Posterior cingulate gyrus (tissue), 11 donors: ENCODE measurements at places on chromosomes 1 and 21.

GRCh38 chr1:180029524-180030135 lies 75.0 kb downstream of the CEP350 start:
- DNase-seq = no peak

DNA sequence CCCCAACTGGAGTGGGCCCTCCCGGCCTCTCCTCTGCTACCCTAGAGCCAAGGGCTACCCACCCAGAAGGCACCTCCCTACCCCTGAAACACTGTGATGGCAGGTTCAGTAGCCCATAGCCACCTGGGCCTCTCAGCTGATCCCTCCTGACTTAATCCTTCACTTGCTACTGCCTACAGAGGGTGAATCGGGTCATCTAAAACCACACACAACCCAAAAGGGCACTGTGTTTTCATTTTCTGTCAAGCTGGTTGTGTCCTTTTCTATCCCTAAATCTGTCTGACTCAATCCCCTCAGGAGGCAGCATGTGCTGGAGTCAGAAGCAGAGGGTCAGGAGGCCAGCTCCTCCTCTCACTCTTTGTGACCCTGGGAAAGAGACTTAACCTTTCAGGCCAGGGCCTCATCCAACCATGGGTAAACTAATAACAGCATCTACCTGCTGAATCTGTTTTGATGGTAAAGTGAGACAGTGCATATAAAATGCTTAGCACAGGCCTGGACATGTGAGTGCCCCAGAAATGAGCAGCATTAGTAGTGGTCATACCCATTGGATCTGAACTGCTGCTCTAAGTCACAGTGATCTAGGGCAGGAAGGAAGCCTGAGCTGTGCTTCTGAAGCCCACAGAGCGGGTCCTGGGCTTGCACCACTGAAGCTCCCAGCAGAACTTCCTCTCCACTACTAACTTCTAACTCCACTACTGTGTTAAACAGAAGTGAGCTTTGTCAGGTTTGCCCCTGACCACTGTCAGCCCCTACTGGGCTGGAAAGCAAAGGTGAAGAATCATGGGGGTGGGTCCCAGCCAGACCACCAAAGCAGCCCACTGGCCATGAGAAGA lies 11.0 kb downstream of the PMVK start:
- DNase-seq = no peak

- no peak for DNase-seq
Measured at GRCh38 chr1:22340873-22341272, 110.8 kb upstream of the ZBTB40 start.

DNA sequence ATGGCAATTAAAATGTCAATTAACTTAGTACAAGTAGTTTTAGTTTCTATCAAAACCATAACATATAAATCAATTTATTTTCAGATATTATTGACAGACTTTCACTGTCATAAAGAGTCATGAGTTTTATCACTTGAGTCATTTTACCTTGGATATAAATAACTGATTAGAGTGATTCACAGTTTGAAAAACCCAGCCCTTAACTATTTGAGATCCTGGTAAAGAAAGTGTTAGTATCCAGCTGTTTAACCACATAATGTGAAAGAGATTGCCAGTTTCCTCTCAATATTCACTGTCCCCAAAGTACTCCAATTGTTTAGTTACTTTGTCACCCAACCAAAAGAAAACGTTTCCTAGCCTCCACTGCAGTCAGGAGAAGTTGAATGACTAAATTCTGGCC lies 91.3 kb downstream of the UCHL5 start:
- no peak for DNase-seq

DNA sequence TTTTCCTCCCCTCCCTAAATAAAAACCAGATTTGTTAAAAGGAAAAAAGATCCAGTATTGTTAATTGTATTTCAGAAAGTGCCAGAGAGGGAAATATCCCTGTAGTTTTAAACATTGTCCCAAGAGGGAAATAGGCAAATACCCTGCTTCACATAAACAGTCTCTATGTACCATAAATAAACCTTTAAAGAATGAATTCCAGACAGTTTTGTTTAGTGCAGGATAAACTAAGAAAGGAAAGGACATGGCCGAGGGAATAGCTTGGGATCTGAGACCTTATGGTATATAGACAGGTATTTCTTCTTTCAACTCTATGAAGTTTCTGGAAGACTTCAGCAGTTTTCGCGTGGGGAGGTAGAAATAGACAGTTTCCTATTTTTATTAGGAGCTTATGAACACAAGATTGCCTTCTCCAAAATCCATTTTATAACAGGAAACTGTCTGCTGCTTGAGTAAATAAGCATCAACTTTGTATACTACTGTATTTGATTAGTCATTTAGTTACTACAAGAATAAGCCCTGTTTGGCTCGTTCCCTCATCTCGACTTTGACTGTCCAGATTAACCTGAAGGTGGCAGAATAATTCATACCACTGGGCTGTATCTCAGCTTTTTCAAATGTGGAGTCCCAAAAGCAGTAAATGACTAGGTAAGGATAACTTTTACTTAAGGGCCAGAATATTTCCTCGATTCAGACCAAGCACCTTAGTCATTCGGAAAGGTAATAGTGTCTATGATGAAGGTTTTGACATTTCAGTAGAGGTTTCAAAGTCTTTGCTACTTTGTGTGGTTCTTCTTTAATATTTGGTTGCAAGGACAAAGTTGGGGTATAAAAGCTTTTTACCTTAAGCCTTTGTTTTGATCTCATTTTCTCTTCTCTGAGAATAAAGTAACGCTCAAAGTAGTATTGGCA lies 177.5 kb downstream of the VPS13D start:
- DNase-seq = no peak

GRCh38 chr1:170461291-170461747 lies 70.6 kb upstream of the GORAB start:
- no peak for DNase-seq

DNA sequence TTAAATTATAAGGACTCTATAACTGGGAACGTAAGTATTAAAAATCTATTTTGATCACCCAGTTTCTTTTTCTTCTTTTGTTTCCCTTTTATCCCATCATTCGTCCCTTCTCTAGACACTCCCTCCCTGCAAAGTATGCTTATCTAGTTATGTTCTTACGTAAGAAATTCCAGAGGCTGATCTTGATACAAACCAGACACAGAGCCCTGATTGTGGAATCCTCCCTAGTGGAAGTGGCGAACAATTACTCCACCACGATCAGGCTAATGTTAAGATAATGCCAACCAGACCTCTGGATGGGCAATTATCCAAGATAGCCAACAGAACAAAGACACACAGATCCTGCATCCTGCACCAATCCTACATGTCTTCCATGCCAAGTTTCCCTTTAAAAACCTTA lies 1557.4 kb downstream of the PLA2G4A start:
- no peak for DNase-seq

GRCh38 chr1:21849909-21850576 lies 38.0 kb downstream of the LDLRAD2 start:
- DNase-seq = no peak

DNA sequence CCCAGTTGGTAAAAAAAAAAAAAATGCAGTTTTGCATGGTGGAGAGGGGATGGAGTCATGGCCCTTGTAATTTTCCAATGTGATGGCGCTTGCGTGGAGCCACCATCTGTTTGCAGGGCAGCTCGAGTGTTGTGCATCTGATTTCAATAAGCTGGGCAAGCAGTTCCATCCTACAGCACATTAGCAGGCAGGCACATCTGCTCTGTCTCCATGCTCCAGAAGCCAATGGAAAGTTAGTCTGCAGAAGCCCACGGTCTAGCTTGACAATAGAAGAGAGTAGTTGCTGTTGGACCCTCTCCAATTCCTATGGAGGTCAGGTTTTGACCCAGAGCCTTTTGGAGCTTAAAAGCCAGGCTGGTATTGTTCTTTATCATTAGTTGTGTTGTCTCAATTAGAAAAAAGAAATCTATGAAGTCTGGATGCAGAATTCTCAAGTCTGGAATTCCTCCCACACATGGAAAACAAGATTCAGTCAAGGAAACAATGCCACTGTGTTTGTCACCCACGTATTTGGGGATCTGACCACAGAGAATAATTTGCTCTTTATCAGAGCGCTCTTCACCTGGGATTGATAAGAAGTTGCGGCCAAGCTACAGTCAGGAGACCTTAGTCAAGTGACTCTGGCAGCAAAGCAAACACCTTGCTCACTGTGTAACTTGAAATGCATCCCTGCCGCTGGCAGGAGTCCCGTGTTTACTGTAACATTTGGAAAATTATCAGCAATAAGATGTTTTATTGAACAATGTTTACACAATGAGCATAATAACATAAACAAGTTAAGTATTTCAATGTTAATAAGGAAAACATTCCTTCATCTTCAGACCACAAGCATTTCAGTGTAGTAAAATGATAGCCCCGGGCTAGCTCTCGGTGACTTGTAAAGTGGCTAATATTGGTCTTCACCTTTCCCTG lies 20.7 kb downstream of the NGF start:
- DNase-seq = no peak

DNA sequence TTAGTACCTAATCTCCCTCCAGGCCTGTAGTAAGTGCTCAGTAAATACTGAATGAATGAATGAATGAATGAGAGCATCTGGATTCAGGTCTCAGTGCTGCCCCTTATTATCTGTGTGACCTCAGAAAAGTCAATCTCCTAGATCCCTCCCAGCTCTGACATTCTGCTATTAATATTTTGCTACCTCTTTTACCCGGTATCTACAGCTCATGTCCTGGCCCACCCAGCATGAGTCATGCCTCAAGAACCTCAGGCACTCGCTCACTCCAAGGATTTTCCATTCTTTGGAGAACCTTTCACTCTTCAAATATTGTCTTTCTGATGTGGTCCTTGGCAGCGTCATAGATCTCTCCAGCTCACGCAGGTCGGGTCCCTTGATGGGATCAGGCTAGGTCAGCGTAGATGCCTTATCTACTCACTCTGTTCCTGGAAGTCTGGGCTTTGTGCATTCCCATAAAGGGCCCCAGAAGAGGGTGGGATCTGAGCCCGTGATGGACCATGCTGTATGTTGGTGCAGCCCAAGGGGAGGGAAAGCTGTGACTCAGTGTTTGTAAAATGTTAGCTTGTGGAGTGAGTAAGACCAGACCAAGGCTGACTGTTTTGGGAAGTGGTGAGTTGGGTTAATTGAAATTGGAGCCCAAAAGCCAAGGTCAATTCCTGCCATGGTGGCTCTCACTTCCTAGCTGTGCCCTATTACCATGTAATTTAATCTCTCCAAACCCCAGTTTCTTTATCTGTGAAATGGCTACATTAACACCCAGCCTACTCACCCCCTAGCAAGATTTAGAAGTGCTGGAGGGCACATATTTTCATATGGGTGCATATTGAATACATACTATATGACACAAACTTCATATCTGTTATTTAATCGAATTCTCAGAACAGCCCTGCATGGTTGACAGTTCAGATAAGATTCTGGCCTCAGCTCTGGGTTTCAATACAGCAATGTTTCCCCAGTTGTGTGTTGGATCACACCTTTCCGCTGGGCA lies 214.1 kb upstream of the USP24 start:
- DNase-seq = no peak

DNA sequence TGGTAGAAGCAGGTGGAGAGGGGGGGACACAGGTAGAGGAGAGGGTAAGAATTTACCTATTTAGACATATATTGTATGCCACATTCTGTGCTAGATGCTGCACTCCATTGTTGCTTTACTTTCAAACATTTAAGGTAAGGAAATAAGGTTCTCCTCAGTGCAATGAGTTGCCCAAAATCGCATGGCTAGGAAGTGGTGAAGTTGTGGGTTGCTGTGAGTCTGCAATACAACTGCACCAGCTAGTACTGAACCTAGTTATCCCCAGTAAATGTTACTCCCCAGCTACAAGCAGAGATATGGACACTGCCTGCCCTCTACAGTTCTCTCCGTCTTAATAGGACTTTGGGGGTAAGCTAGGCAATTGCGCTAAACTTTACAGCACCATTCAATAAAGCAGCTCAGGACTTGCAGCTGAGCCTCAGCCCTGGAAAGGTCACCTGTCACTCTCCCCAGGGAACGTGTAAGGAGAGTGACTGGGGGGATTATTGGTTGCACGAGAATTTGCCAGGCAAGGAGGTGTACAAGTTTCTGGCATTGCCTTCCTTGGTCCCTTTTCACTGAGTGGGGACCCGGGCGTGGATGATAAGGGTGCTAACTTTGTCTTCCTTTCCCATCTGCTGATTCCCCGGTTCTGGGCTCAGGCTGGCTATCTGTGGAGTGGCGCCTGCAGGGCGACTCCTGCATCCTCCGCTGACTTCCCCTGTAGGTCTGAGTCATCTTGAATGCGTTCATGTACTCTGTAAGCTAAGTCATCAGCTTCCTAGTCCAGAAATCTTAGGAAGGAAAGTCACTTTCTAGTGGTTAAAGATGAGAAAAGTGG lies 71.3 kb upstream of the CNTN2 start:
- DNase-seq = no peak

DNA sequence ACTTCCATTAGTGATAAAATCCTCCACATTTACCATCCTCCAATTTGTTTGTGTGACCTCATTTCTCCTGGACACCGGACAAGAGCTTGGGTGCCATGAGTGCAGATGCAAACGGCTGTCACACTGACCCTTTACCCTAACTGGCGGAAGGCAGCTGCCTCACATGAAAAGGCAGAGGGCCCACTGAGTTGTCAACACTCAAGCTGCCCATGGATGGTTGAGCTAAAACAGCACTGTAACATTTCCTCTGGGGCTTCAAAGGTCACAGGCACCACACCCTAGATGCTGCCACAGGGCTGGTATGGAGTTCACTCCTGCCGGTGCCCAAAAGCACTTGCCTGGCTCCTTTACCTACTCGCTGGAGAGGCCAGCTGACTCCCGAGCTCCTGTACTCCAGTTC lies 653.4 kb downstream of the KCNT2 start:
- DNase-seq = no peak

GRCh38 chr1:236143104-236143948 lies 987 bp downstream of the GPR137B start:
- DNase-seq = no peak

DNA sequence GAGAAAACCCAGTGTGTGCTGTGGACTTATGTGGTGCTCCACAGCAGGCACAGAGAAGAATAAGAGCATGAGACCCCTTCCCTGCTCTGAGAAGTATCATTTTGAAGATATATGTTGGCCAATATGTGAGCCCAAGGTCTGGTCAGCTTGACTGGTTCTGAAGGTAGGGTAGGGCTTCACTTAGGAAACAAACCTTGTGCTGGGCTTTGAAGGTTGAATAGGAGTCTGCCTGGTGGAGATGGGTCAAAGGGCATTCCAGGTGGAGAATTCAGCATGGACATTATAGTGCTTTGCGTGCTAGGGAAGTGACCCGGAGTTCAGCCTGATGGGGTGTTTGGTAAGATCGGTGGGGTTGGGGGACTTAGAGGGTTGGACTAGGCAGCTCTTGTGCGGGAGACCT lies 99.1 kb downstream of the EPHB2 start:
- no peak for DNase-seq

- no peak for DNase-seq
Measured at GRCh38 chr1:1599030-1599934, 653 bp downstream of the FNDC10 start.
